ENCODE measurements at places on chromosomes 1 and 21. TPM values are rescaled to one million over a fixed set of nuclear protein-coding genes. Genes with fewer than 3 reads are reported as not detected.

The TPTE gene
- total RNA-seq: not detected

The WNT9A gene
- total RNA-seq: 2.2 TPM

The NMNAT2 gene
- 16.9 TPM for total RNA-seq

The CD244 gene
- 1.5 TPM for total RNA-seq

The PRRX1 gene
- 12.5 TPM for total RNA-seq

The PAPPA2 gene
- 20.2 TPM for total RNA-seq

The TTF2 gene
- 16.6 TPM for total RNA-seq

The ARHGEF11 gene
- 40.5 TPM for total RNA-seq

The BLACAT1 gene
- 0.81 TPM for total RNA-seq

The IQGAP3 gene
- total RNA-seq: 2.5 TPM

The TP73 gene
- total RNA-seq: 0.17 TPM

The SORT1 gene
- total RNA-seq: 96.7 TPM

The C8B gene
- 1.9 TPM for total RNA-seq

The SYT2 gene
- 0.72 TPM for total RNA-seq

All from mucosa of gallbladder (tissue), 1 donor.